ENCODE measurements at places on chromosomes 1 and 21.
A peak's percentile ranks its signal among the peaks of the same experiment; 100 is the strongest.

DNA sequence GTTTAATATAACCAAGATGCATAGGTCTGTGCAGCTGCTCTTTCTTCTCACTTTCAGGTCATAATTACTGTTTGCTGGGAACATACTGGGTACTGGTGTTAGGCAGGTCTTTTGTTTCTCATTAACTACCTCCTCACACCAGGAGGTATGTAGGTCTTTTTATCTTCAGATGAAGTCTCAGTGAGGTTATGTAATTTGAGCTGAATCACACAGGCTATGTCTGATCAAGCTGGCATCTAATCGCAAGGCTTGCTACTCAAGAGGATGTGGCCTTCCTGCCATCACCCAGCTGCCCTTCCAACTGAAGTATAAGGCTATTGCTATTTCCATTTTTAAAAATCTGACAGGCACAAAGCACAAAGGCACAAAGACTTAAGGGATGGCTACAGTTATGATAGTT is 96.4 kb downstream of the RUNX1 start:
- peak; percentile 96 for DNase-seq

GRCh38 chr21:31182231-31183140 is 144.2 kb upstream of the KRTAP19-8 start:
- no peak for DNase-seq

- no peak for DNase-seq
Measured at GRCh38 chr1:154403261-154403943, 1.7 kb upstream of the IL6R start.

DNA sequence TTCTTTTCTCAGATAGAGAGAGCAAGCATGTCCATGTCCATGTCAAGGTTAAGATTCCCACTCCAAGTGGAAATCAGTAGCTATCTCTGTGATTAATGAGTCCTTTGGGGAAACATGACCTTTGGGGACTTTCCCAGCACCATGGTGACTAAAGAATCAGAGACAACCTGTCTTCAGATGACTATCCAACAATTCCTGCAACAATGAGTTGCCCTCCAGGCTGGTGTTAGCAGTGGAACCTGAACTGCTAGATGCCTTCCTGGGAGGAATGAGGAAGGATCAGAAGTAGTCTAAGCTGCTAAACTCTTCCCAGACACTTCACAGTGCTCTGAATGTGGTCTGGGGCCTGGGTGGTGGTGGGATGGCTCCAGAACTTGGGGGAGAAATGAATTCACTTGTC is 6.5 kb downstream of the S100A9 start:
- DNase-seq: peak; percentile 15

GRCh38 chr21:42426424-42426823 is 22.7 kb downstream of the UBASH3A start:
- no peak for DNase-seq

GRCh38 chr1:196567238-196567637 is 41.0 kb downstream of the KCNT2 start:
- no peak for DNase-seq

DNA sequence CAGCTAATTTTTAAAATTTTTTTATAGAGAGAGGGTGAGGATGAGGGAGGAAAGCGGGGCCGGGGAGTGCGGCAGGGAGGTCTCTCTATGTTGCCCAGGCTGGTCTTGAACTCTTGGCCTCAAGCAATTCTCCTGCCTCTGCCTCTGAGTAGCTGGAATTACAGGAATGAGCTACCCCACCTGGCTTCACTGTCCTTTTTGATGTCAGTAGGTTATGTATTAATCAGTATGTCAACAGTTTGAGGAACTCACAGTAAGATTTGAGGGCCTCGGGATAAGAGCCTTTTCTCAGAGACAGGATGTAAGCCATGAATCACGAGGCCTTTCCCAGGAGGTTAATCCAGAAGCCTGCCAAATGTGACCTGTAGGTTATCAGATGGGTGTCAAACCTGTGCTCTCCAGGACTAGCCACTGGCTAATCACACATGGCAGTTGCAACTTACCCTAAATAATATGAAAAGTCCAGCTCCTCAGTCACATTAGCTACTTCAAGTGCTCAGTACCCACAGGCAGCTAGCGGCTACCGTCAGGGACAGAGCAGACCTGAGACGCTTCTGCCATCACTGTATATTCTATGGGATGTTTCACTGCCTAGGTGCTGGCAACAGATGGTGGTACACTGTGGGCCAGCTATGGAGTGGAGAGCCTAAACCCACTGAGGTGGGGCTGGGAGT is 33.1 kb downstream of the TRIM67 start:
- peak; percentile 82 for DNase-seq

- no peak for DNase-seq
Measured at GRCh38 chr1:164824542-164824941, 265.6 kb downstream of the PBX1 start.

DNA sequence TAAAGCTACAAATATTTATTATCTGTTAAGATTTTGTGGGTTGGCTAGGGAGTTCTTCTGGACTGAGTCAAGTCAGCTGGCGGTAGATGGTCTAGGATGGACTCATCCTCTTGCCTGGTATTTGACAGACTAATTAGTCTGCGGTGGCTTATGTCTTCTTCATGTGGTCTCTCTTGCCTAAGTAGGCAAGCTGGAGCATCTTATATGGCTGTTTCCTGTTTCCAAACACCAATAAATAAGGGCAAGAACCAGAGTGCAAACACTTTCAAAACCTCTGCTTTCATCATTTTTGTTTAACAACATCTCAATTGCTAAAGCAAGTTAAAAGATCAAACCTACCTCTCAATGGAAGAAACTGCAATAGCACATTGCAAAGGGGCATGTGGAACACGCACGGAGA is 484.8 kb downstream of the PTPRC start:
- DNase-seq: peak; percentile 64

- no peak for DNase-seq
Measured at GRCh38 chr1:236051242-236051791, 13.6 kb downstream of the NID1 start.

DNA sequence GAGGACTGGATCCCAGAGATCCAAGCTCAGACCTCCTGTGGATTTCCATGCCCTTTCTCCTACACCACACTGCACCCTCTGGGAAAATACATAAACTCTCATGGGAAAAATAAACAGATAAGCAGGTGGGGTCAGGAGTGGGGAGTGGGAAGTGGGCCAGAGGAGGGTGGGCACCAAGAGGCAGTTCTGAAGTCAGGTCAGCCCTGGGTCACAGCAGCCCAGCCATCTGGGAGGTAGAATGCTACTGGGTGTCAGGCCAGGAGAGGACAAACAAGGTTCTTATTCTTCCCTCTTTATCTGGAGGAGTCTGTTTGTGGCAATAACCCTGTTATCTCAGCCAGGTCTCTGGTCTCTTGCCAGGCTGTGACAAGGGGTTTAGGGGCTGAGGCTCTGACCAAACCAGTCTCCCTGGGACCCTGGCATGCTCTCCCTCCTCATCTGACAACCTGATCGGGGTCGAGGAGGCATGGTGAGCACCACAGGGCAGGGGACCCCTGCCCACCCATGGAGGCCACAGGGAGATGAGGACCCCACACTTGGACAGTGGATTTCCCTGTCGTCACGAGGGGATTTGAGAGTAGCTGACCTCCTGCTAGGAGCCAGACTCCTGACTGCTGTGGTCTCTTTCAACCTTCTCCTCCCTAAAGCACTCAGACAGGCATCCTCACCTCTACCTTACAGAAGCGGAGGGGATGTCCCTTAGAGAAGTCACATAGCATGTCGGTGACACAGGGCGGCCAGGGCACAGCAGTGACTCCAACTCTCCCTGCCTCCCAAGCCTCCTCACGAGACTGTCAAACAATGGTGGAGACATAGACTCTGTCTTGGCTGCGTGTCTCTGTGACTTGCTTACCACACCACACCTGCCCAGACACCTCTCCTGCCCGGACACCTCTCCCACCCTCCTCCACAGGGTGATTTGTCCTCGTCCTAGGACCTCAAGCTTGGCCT is 51.3 kb upstream of the IFFO2 start:
- no peak for DNase-seq

- DNase-seq: no peak
Measured at GRCh38 chr1:105874621-105875020, 1181.9 kb upstream of the PRMT6 start.

DNA sequence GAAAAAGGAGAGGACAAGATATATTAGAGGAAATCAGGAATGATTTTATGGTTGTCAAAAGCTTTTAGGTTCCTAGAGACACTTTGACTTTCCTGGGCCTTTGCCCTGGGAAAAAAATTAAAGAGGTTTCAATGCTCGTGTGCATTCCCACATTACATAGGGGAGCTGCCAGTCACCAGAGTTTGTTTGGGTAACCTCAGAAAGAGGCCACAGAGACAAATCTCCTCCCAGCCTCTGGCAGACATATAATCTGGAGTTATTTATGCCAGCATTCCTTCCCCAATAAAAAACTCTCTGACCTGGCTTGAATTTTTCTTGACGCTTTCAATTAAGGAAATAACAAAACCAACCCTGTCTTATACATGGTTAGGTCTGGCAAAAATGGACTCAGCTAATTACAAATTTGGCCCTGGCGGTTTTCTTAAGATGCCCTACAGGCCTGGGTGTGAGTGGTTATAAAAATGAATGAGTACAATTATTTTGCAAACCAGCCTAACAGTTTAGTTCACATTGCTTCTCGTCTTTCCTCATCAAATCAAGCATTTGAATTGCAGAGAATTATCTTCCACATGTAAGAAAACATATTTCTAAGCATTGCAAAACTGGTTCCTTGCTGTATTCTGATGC is 63.7 kb downstream of the WLS start:
- DNase-seq: no peak

DNA sequence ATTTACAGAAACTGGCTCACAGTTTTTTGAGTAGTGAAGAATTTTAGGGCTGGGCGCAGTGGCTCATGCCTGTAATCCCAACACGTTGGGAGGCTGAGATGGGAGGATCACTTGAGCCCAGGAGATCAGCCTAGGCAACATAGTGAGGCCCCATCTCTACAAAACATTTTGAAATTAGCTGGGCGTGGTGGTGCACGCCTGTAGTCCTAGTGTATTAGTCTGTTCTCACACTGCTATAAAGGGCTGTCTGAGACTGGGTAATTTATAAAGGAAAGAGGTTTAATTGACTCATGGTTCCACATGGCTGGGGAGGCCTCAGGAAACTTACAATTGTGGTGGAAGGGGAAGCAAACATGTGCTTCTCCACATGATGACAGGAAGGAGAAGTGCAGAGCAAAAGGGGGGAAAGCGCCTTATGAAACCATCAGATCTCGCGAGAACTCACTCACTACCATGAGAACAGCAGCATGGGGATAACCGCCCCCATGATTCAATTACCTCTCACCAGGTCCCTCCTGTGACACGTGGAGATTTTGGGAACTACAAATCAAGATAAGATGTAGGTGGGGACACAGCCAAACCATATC is 24.4 kb upstream of the DYRK1A start:
- peak; percentile 2 for DNase-seq

DNA sequence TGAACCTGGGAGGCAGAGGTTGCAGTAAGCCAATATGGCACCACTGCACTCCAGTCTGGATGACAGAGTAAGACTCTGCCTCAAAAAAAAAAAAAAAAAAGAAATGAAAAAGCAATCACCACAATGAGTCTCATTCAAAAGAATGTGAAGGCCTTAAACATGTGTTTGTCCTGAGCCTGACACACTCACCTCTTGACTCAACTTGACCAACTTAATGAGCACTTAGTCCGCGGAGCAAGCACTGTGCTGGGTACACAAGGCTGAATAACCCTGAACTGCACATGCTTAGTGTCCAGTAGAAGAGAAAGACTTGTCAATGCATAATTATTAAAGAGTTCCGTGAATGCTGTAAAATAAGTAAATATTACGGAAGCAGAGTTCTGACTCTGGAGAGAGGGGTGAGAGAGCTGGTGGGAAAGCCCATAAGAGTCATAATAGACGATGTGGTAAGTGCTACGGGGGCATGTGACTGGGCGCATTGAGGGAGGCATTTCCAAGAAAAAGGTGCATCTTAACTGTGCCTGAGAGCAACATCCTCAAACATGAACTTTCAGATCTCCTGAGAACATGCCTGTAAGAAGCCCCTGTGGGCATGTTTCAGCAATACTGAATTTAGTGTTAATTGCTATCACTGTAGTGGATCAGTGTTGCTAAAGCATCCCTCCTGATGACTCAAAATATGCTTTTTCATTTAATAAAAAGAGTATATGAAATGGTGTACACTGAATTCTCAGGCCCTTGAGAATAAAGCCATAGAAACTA is 27.2 kb downstream of the MCOLN2 start:
- no peak for DNase-seq

DNA sequence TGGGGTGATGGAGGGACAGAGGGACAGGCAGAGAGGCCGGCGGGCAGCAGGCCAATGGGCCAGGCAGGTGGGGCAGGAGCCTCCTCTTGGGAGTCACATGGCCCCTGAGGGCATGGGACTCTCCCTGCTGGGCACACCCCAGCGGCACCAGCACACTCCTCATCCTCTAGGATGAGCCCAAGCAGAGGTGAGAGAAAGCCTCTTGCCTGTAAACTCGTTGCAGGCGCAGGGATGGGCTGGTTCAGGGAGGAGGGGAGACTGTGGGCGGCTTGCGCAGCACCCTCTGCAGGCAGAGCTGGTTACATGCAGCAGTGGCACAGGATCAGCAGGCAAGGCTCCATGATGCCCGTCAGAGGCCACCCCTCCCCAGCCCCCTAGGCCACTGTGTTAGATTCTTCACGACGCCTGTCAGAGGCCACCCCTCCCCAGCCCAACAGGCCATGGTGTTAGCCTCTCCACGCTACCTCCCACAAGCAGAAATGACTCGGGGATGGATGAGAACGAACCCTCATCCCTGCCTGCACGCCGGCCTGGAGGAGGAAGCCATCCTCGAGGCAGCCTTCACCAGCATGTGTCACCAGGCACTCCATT is 209.7 kb upstream of the VAMP3 start:
- DNase-seq: no peak

GRCh38 chr1:183480971-183481441 is 8.7 kb downstream of the SMG7 start:
- DNase-seq: peak; percentile 38

GRCh38 chr1:222382171-222382570 is 165.7 kb downstream of the HHIPL2 start:
- no peak for DNase-seq

DNA sequence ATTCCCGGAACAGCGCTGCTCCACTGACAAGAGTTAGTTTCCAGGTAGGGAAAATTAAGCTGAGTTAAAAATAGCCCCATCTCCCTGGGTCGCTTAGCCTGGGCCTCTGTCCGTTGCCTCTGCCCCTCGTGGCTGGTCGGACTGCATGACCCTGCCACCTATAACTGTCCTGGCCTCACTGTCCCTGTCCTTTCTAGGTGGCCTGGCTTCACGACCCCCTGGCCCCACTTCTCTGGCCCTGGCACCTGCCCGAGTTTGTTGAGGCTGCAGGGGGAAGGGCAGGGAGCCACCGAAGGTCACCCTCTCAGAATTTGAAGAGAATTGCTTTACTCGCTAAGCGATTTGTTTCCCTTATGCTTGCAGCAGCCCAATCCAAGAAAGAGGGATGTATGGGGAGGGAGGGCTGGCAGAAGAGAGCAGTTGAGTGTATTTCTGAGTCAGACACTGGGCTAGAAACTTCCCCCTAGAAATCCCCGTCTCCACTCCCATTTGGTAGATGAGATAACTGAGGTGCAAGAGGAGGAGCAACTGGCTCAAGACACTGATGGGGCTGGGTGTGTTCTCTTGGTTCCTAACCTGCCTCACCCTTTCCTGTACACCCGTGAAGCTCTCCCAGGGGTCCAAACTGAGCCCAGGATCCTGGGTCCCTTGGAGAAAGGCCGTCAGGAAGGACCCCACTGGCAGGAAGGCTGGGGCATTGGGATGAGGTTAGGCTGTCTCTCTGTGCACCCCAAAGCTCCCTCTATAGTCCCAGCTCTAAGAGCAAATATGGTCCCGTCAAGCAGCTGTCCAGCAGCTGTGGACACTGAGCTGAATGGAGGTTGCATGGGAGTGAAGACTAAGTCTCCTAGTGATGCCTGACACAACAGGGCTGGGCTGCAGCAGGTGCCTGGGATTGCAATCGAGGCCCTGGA is 2.9 kb upstream of the EDN2 start:
- peak; percentile 61 for DNase-seq

- DNase-seq: peak; percentile 58
Measured at GRCh38 chr1:164635803-164636731, 77.1 kb downstream of the PBX1 start.
